M059J (cell line): ENCODE measurements at places on chromosomes 2 and 18.

DNA sequence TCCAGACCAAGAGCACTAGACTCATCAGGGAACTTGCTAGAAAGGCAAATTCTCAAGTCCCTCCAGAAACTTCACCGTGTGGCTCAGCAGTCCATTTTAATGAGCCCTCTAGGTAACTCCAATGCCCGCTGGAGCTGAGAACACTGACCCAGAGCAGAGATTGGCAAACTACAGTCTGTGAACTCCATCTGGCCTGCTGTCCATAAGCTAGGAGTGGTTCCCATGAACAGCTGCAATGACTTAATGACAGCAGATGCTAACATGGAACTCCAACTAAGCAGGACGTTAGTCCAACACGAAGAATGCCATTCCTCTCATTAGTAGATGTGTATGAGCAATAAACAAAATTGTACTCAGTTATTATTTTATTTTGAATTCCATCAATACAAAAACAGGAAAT is 371.9 kb downstream of the STK39 start:
- no peak for DNase-seq

- peak; percentile 5 for DNase-seq
Measured at GRCh38 chr2:854460-854859, 96.2 kb upstream of the SNTG2 start.

GRCh38 chr18:8303151-8303755 is 306.0 kb upstream of the RAB12 start:
- DNase-seq = no peak

DNA sequence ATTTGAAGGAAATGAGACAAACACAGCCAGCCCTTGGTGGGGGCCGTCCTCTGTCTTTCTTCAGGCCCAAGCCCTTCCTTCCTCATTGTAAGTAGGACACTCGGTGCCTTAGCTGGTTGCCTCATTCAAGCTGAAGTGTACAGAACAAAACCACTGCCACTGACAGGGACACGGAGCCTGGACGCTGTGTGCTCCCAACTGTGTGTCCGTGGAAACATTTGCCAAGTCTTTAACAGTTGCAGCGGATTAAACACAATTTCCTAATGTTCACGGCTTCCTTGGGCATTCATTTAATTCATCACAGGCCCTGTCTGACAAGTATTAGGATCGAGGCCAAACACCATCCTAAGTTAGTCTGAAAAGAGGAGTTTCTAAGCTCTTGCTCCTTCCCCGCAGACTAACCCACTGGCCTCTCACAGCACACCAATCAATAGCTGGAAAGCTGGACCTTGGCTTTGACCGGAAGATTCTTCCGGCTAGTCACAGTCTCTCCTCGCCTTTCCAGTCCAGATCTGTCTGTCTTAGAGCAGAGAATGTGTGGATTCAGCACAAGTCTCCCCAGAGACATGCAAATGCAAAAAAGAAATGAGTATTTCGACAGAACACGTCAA is 68.7 kb upstream of the ACSL3 start:
- DNase-seq = no peak

- DNase-seq = peak; percentile 9
Measured at GRCh38 chr2:180319586-180320405, 312.7 kb upstream of the CWC22 start.

DNA sequence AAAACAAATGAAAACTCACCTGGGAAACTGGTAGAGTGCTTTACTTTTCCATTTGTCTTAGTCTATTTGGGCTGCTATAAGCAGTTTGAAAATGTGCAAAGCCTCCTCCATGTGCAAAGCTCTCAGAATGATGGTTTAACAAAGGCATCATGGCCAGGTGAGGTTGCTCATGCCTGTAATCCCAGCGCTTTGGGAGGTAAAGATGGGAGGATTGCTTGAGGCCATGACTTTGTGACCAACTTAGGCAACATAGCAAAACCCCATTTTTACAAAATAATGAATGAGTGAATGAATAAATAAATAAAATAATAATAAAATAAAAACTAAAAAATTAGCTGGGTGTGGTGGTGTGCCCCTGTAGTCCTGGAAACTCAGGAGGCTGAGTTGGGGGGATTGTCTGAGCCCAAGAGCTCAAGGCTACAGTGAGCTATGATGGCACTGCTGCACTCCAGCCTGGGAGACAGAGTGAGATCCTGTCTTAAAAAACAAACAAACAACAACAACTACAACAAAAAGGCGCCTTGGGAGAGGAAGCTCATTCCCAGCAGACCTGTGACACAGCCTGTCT is 71.8 kb downstream of the MYCN start:
- DNase-seq = no peak

- no peak for DNase-seq
Measured at GRCh38 chr2:221203125-221203524, 369.0 kb downstream of the EPHA4 start.

GRCh38 chr18:66316701-66317100 is 287.2 kb downstream of the CDH19 start:
- DNase-seq = no peak

DNA sequence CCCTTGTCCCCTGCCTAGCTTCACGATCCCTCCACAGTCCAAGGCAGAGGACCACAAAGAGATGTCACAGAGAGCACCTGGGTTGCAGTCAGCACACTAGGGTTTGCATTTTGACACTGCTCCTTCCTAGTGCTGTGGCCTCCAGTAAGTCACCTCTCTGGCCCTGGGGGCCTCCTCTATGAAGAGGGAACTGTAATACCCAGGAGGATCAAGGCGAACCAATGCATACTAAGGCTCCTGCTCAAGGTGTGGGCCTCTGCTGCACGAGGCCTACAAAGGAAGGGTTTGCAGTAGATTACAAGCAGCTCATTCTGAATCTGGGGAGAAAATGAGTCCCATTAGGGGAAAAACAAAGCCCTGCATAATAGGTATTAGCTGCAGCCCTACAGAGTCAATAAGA is 72.3 kb upstream of the FZD7 start:
- DNase-seq = no peak

GRCh38 chr2:72415241-72415661 is 267.6 kb upstream of the CYP26B1 start:
- DNase-seq = peak; percentile 71

GRCh38 chr2:222714361-222715241 is 43.1 kb downstream of the MOGAT1 start:
- DNase-seq = no peak

DNA sequence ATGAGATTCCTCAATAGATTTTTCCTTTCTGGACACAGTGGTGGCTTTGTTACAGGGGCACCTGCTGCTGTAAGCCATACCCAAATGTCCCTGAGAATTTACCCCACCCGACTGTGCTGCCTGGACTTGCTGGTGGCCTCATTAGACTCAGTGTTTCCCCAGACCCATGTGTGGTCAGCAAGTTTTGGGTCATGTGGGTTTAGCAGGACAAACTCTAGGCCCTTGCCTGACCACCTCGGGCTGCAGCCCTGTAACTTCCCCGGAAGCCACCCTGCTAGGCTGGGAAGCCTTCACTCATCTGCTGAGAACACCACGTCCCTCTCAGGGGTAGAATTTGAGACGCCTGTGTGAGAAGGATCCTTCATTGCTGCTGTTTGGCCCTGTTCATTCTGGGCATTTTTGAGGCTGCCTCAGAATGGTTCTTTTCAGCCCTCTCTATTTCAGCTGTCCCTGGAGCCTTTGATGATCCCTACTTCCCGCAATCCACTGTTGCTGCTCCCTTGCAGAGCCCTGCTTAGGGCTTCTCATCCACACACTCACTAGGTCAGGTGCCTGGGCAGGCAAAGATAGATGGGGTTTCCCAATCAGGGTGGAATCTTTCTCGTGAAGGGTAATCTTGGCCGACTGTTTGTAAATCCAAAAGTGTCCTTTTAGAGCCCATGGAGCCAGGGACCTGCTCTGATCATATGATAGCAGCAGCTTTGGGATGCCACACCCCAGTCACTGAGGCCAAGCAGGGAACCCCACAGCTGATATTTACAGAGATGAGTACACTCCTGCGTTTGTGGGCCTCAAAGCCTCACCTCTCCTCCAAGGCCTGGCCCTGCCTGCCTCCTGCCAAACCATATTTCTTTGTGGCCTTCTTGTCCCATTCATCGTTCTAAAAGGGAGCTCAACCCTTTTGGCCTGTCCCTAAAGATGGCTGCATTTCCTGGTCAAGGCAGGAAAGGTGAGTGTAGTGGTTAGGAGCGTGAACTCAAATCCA is 6.7 kb downstream of the EHD3 start:
- DNase-seq = no peak

DNA sequence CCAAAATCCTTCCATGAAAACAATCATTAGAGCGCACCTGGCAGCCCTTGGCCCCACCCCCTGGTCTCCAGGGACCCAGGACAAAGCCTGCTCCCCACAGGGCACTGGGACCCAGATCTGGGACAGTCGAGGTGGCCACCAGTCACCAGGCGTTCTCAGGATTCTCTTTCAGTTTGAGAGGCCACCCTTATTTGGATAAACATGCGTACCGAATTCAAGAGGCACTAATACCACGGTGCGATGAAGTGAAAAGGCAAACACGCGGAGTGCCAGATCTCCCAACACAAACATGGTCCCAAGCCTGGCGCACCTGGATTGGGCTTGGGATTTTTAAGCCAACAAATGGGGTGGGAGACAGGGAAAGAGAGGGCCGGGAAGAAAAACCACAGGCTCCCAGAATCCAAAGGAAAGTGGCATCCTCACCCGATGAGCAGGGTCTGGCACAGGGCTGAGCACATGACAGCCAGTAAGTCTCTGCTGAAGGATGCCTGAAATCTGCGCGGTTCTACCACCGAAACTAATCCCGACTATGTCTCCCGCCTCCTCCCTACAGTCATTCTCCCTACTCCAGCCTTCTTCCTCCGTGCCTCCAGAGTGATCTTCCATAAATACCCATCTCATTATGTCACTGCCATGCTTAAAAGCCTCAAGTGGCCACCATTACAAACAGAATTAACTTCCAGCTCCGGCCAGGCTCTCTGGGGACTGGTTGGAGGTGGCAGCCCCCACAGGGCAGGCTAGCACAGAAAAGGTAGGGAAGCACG is 60.9 kb upstream of the KLHL29 start:
- DNase-seq = peak; percentile 5

DNA sequence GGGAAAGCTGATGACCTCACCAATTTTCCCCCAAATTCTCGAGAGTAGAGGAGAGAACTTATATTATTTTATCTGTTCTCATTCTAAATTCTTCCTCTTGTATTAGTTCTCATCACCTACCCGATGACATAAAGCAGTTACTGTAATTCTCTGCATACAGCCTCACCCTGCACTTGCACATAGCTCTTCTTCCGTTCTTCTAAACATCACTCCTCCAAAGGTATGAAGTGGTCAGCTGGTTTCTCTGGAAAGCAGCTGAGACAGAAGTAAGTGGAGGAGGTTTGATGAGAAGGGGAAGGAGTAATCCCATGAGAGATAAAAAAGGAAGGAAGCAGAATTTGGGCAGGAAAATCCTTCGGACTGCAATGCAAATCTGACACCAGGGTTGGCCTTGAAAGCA is 39.0 kb downstream of the FBXO48 start:
- no peak for DNase-seq

GRCh38 chr2:226477221-226478108 is 322.2 kb downstream of the IRS1 start:
- DNase-seq = no peak

DNA sequence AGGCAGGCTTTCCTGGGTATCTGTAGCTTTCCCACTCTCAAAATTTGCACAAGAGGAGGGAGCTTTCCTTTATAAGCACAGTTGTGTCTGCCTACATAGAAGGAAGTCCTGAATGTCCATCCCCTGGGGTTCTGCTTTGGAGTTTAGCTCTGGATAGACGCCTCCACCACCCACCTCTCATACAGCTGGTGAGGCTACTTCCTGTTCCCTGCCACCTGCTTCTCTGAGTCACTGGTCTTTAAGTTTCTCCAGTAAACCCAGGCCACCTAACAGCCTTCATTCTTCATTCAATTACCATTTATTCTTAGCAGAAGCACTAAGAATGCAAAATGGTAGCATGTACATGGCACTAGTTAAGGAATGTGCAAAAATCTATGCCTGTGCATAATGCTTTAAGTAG is 407.8 kb downstream of the CDH2 start:
- DNase-seq = peak; percentile 23

- no peak for DNase-seq
Measured at GRCh38 chr2:96783388-96783787, 22.7 kb downstream of the CNNM4 start.

- no peak for DNase-seq
Measured at GRCh38 chr2:195819276-195819675, 162.2 kb downstream of the SLC39A10 start.

GRCh38 chr2:153074207-153074606 is 355.8 kb downstream of the ARL6IP6 start:
- DNase-seq = peak; percentile 32

DNA sequence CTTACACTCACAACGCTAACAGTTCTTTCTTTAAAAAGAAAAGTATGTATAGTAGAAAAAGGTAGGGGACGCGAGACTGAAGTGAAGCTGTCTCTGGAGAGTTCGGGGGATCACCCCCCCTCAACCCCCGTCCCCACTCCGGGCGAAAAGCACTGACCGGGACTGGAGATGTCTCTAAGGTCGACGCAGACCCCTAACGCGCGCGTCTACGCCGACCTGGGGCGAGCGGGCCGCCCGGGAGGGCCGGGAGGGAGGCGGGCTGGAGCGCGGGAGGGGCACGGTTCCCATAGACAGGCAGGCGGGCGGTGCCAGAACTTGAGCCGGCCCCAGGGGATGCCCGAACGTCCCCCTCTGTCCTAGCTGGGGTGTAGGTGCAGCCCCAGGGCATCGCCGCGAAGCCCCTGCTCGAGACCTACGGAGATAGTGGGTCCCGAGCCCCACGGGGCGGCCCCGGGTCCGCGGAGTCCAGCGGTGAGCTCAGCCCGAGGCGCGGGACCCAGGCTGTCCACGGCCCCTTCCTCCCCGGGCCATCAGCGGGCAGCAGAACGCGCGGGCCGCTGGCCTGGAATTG is 82.2 kb downstream of the CHRNA1 start:
- DNase-seq = peak; percentile 33

DNA sequence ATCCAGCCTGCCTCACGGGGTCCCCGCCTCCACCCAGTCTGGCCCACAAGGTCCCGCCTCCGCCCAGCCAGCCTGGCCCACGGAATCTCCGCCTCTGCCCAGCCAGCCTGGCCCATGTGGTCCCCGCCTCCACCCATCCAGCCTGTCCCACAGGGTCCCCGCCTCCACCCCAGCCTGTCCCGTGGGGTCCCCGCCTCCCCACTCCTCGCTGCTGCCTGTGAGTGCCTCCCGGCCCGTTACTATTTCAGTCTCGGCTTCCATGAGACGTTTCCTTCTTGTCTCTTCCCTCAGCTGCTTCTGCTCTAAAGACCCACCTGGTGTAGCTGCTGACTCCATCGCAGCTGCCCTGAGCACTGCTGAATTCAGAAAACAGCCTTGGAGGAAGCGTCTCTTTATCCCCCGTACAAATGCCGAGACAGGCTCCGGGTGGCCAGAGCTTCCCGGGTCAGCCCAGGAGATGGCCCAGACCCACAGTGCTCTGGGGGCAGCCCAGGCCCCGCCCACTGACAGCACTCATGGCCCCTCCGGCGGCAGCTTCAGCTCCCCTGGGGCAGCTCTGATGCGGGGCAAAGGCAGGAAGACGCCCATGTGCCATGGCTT is 69.8 kb downstream of the NFATC1 start:
- no peak for DNase-seq
